Midbrain (tissue), 1 donor: ENCODE measurements at places on chromosomes 3 and 15.
A peak's percentile ranks its signal among the peaks of the same experiment; 100 is the strongest.

DNA sequence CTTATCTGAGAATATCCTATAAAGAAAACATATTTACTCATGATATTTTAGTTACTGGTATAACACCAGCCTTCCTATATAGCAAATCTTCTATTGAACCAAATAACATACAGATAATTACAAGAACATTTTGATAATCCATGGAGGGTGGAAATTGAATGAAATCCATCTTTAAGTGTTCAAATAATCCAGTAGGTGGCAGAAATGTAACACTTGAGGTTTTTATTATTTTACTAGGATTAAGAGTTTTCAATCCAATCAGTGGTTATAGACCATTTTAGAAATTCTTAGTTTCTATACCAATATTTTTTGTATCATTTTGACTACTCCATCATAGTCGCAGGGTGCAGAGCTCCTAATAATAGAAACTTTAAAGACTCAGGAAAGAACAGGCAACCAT is 101.9 kb upstream of the KCNH8 start:
- peak; percentile 4 for DNase-seq

DNA sequence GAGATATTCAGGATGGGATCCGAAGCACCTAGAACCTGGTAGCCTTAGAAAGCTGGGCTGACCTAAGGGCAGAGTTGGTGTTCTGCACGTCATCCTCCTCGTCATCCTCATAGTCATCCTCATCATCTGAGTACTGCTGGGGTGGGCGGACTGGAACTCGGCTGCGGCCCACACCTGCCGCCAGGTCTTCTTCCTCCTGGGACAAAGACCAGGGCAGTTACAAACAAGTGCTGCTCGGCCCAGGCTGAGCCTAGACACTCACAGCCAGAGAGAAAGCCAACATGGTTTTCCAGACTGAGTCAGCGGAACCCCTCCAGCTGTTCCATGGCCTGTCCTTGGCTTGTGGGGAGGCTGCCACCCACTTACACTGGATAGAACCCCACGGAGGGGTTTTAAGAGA is 40.5 kb downstream of the SEMA3G start:
- DNase-seq: no peak

- DNase-seq: peak; percentile 56
Observed at GRCh38 chr3:37183375-37183831, 9.0 kb upstream of the LRRFIP2 start.

GRCh38 chr3:28569357-28569756 is 220.7 kb upstream of the AZI2 start:
- DNase-seq: peak; percentile 37

- DNase-seq: no peak
Observed at GRCh38 chr3:131147534-131147933, 120.9 kb downstream of the NEK11 start.

GRCh38 chr3:151262871-151263525 is 15.3 kb downstream of the P2RY14 start:
- no peak for DNase-seq

GRCh38 chr3:116423945-116424344 is 21.3 kb downstream of the LSAMP start:
- DNase-seq: peak; percentile 43

- no peak for DNase-seq
Observed at GRCh38 chr3:157294953-157295352, 135.0 kb upstream of the CCNL1 start.

DNA sequence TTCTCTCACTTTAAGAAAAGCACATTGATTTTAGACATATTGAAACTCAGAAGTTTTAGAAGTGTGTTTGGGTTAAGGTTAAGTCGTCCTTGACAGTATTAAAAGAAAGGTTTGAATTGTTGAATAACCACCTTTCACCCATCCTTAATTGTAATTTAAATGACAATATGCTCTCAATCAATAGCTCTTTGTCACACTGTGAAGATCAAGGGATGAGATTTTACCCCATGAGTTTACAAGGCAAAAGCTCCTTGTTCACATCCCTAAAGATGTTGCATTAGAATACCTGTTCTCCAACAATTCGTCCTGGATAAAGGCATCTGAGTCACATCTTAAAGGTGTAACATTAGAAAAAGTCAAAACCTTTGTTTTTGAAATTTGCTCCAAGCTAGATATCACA is 220.4 kb upstream of the MDFIC2 start:
- DNase-seq: no peak

GRCh38 chr15:60840306-60840702 is 361.4 kb upstream of the ICE2 start:
- DNase-seq: no peak

DNA sequence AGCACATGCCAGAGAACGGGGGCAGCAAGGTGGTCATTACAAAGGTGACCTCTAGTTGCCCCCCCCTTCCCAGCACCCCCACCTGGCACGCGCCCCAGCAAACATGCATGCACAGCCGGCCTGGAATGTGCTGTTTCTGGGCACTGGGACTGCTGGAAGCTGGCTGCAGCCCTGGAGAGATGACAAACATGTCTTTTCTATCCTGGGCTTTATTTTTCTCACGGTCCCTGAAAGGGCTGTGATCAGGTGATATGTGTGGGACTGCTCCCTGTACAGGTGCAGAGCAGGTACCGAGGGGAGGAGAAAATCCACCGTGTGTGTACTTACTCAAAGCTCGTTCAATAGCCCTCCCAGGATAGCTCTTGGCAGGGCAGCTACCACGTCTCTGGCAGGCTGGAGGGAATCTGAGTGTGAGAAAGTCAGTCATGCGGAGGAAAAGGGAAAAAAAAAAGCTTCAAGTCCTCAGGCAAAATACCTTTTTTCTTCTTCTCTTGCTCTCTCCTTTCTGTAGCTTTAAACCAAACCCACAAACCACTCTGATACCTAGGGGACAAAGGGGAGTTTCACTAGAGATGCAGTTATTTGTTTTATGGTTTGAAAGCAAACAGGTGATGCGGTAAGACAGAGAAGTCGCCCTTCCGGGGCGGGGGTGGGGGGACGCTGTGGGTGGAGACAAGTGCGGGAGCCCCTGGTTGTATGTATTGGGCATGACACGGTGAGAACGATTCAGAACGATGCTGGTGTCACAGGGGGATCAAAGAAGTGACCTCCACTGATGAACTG is 5.0 kb upstream of the HES1 start:
- peak; percentile 45 for DNase-seq

GRCh38 chr3:120218981-120219380 is 66.0 kb downstream of the GPR156 start:
- DNase-seq: no peak

GRCh38 chr15:40456299-40456712 is 14.5 kb upstream of the CHST14 start:
- DNase-seq: no peak

DNA sequence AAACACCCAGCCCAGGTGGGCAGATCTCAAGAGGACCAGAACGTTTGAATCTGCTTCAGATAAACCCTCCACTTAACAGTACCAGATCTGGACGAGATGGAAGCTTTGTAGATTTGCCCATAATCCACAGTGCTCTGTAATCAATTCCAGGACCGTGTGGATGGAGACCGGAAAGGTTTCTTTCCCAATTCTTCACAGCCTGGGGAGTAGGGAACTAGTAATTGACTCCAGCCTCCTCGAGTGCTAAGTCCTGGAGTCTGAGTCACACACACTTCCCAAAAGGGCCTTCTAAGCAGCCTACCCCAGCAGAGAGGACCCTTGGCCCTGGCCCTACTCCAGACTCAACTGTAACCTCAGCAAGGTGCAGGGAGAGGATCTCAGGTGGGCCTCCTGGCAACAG is 56.2 kb upstream of the TSEN2 start:
- no peak for DNase-seq

GRCh38 chr3:72142028-72142427 is 357.1 kb upstream of the PROK2 start:
- DNase-seq: no peak

DNA sequence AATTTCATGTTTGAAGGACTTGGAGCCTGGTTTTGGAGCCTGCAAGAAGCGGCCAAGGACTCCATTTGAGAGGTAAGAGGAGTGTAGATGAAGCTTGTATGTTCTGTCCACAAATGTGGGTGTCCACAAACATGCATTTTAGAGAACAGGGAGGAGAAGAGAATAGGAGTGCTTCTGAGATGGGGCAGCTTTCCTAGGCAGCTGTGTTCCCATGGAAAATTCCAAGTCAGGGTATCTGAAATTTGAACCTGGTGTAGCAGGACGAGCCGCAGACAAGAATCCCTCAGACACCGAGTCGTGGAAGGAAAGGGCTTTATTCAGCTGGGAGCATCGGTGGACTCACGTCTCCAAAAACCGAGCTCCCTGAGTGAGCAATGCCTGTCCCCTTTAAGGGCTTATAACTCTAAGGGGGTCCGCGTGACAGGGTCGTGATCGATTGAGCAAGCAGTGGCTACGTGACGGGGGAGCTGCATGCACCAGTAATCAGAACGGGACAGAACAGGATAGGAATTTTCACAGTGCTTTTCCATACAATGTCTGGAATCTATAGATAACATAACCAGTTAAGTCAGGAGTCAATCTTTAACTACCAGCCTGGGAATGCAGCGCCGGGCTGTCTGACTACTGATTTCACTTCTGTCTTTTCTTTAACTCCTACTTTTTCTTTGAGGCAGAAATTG is 71.4 kb upstream of the WDR72 start:
- no peak for DNase-seq

- no peak for DNase-seq
Observed at GRCh38 chr3:14258906-14259904, 80.6 kb downstream of the LSM3 start.

DNA sequence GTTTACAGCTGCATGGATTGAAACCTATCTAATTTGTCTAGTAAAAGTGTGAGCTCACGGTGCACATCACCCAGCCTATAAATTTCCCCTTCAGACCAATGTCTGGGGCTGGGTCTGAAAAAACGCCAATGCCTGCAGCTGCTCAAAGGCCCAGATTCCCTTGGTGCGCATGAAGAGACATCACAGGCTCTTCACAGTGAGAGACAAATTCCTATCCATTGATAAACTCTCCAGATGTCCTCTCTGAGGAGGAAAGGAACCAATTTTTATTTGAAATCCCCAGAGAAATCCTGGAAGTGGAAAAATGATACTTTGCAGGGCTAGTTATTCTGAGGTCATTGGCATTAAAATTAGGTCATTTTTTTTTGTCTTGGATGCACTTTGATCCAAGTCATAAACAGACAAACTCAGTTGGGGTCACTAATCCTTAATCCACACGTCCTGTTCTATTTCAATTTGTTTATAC is 360.5 kb downstream of the EPHA3 start:
- no peak for DNase-seq

GRCh38 chr3:65344444-65344843 is 656.6 kb upstream of the ADAMTS9 start:
- no peak for DNase-seq

DNA sequence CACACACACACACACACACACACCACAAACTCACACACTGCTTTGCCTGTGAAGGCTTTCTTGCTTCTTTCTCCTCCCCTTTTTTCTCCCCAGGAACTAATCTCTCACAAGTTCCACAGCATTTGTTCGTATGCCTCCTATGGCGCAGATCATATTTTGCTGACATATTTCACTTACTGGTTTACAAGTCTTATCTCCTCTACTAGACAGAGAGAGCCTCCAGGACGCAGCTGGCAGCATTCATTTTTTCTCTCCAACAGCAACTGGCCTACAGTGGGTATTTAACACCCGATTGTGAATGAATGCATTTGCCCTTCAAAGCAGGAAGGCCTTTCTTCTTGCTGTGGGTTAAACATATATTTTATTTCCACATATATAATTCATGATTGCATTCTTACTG is 47.0 kb upstream of the DLG1 start:
- DNase-seq: no peak

- DNase-seq: no peak
Observed at GRCh38 chr3:124119056-124119716, 127.3 kb upstream of the ROPN1 start.

DNA sequence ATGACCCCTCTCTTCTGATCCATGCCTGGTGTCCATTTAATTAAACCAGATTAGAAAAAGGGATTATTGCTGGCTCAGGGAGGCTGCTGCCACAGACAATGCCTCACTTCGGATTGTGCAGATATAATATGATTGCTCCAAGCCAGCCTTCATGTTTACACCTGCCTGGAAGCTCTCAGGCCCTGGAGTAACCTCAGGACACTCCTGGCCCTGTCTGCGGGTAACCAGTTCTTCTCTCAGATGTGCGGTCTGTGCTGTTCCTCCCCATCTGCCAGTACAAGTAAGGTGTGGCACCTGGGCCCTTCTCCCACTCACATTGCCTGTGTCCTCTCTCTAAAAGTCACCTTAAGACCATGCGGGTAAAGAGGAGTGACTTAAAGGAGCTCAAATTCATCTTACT is 8.8 kb upstream of the GOLGA8J start:
- no peak for DNase-seq

DNA sequence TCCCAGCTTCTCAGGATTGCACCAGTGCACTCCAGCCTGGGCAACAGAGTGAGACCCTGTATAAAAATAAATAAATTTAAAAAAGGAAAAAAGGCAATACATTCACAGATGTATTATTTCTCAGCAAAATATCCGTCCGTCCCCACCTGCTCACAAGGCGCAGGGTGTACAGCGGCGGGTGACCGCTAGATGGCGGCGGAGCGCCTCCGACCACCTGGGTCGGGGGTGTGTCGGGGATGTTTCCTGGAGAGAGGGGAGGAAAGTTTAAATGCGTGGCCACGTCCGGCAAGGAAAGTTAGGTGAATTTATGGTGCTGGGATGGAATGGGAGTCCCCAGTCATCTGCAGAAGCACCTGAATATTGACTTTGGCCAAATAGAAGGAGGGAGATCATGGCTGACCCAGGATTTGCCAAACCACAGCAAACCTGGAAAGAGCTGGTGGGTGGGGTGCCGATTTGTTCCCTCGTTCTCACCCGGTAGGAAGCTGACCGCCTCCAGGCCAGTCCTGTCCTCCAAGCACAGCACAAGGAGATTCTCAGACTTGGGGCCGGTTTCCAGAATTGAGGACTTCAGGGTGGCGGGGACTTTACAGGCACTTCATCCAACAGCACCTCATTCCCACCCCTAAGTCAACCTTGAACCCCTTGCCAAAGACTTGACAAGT is 88.3 kb downstream of the TMEM266 start:
- peak; percentile 23 for DNase-seq

DNA sequence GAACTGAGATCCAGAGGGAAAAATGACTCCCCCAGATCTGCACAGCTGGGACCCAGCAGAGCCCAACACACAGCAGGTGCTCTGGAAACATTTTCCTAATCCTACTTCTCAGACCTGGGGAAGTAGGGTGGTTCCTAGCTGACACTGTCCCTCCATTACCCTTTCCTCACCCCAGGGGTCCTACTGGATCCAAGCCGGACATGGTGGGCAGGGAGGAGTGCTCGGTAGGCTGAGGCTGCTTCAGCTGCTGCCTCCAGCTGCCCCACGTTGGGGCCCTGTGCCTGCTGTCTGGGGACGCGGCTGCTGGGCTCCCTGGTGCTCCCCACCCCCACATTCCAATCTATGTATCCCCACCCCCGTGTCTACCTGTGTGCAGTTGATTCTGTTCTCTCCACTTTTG is 29.8 kb upstream of the SLC6A6 start:
- no peak for DNase-seq
